ENCODE measurements at places on chromosomes 7 and 10. TPM values are rescaled to one million over a fixed set of nuclear protein-coding genes. Genes with fewer than 3 reads are reported as not detected.

Gene PLXNA4
- total RNA-seq: 29.5 TPM

Gene TLX1
- total RNA-seq: not detected

Gene MEOX2
- total RNA-seq: 28.3 TPM

Gene CH25H
- 0.20 TPM for total RNA-seq

Gene FOXK1
- 43.7 TPM for total RNA-seq

Gene CAMK2B
- total RNA-seq: 0.63 TPM

Gene AKR1C8
- total RNA-seq: not detected
